AG04450 (cell line): ENCODE measurements at places on chromosomes 6 and 20.

DNA sequence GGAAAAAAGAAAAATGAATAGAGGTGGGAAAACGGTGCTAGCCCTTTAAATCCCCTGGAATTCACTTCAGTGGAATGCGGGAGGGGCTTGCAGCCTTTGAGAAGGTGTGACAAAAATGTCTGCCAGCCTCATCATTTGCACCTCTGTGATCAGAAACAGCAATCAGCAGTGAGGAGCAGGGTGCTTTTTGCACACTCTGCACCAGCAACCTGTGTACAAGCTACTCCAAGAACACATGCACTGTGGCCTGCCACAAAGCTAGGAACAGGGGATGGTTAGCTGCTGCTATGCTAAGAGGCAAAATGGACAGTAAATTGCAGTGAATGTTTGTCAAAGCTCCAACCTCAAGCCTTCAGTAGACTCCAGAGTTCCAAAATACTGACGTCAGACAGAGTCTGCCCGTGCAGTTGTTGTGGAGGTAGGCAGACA, 29.7 kb downstream of the GINS1 start:
- no peak for DNase-seq

- no peak for DNase-seq
Measured at GRCh38 chr20:51569815-51570738, 27.6 kb upstream of the NFATC2 start.

DNA sequence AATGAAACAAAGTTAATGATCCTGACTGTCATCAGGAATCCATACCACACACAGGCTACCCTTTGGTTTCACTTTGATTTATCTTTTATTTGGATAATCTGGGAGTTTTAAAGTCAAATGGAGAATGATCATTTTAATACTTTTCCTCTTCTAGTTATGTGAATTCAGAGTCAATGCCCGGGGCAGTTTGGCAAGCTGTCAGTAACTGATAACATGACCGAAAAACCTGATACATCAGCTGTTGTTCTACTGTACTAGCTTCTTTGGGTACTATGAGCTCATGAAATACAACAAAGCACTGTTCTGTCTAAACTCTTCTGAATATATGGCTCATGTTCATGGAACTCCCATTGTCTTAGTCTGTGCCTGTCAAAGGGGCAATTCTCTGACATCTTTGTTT, 30.2 kb downstream of the KLHL31 start:
- no peak for DNase-seq

DNA sequence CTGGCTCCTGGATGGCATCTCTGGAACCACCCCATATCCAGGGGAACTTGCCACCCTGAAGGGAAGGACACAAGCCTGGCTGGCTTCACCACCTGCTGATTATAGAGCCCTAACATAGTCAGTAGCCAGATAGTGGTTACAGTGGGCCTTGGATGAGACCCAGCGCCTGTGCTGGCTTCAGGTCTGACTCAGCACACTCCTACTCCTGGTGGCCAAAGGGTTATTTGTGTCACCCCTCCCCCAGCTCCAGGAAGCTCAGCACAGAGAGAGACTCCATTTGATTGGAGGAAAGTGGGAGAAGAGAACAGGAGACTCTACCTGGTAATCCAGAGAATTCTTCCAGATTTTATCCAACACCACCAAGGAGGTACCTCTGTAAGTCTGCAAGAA, 12.8 kb downstream of the SNX14 start:
- DNase-seq: no peak

GRCh38 chr20:31712564-31713311, 9.9 kb downstream of the BCL2L1 start:
- peak; percentile 67 for DNase-seq

GRCh38 chr6:91654357-91654756, 1067.5 kb upstream of the MAP3K7 start:
- no peak for DNase-seq

DNA sequence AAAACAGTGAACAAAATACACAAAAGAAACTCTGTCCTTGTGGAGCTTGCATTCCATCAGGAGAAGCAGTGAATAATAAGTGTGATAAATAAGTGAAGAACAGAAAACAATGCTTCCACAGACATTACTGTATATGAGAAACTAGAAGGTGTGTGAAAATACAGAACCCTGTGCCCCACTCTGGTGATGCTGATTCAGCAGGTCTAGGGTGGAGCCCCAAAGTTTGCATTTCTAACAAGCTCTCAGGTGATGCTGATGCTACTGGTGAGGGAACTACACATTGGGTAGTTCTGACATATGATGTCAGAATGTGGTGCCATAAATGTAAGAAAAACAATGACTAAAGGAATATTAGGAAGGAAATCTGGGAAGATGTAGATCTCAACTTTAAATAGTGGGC, 601.4 kb upstream of the BTBD3 start:
- DNase-seq: no peak
